ENCODE measurements at places on chromosomes 2 and 18. TPM values are rescaled to one million over a fixed set of nuclear protein-coding genes. Genes with fewer than 3 reads are reported as not detected.

- no peak for DNase-seq
Observed at GRCh38 chr18:37270038-37270665, 295.4 kb downstream of the CELF4 start.

- DNase-seq = no peak
Observed at GRCh38 chr2:235940330-235940729, 227.9 kb downstream of the GBX2 start.

DNA sequence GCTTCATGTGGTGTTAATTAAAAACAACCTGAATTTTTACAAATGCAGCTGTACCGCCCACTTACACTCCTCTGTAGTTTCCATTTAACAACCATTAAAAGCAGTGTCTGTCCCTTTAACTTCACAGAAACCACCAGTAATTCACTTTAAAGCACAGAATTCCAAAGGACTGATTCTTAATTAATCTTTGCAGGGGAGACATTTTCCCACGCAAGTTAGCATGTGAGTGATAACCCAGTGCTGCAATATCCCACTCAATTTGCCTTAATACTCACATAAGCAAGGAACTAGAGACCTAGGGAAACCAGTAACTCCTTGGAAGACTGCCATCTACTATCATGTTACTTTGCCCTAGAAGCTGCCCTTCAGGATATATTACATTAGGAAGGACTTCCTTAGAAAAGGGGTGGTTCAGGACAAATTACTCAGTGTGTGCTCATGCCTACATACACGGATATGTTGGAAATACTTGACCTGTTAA, 102.3 kb downstream of the OSR1 start:
- no peak for DNase-seq

GRCh38 chr2:16188261-16188890, 248.0 kb downstream of the MYCN start:
- no peak for DNase-seq

The ANO7 gene
- total RNA-seq = 7.1 TPM
